ENCODE measurements at places on chromosomes 12 and 14.
A peak's percentile ranks its signal among the peaks of the same experiment; 100 is the strongest.

- no peak for DNase-seq
Observed at GRCh38 chr12:7984900-7985299, 47.6 kb upstream of the FOXJ2 start.

GRCh38 chr14:101132051-101132571, 228.6 kb upstream of the RTL1 start:
- DNase-seq, result no peak

GRCh38 chr14:102439556-102439955, 70.0 kb downstream of the ANKRD9 start:
- DNase-seq, result no peak

DNA sequence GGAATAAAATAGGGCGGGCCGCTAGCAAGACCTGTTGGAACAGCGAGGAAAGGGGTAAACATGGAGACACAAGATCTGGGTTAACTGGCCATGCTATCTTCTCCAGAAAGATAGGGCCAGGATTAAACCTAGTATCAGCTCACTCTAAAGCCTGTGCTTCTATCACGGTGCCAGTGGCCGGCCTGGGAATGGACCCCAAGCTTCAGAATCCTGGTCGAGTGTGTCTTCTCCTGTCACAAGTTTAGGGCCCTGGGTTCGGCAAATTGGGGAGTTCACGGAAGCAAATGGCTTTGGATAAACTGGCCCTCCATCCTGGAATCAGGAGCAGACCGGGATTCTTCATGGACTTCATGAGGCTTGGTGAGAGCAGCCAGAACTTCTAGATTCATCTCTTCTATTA, 82.2 kb downstream of the LGMN start:
- DNase-seq, result no peak

DNA sequence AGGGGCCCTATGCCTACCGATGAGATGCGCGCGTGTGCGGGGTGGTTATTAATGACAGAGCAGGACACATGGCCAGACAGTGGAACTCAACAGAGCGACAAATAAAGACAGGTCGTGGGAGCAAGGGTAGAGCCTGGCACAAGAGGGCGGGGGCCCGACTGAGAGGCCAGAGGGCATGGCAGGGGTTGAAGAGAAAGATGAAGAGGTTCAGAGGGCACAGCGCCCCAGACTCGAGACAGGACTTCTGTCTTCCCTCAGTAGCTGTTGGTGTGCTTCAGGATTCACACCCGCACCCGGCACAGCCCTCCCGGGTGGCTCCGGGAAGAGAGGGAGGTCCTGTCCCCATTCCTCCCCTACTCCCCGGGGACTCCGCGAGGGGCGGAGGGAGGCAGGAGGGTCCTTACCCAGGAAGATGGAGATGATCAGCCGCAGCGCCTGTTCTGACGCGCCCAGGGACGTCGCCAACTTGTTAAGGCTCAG, 366 bp downstream of the LPCAT3 start:
- DNase-seq, result peak; percentile 4

DNA sequence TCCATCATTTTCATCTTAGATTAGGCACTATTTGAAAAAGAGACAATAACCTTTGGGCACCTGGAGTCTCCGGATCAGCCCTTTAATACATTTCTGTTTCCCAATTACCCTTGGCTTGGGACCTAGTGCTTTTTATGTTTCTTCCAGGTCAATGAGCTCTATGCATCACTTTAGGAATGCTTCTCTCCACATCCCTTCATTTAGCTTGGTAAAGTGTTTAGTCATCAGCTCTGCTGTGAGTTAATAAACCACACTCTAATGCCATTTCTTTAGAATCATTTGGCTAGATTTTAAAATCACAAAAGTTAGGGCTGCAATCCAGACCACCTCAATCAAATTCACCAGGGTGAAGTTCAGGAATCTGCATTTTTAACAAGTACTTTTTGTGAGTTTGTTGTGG, 41.7 kb downstream of the RASSF9 start:
- no peak for DNase-seq

DNA sequence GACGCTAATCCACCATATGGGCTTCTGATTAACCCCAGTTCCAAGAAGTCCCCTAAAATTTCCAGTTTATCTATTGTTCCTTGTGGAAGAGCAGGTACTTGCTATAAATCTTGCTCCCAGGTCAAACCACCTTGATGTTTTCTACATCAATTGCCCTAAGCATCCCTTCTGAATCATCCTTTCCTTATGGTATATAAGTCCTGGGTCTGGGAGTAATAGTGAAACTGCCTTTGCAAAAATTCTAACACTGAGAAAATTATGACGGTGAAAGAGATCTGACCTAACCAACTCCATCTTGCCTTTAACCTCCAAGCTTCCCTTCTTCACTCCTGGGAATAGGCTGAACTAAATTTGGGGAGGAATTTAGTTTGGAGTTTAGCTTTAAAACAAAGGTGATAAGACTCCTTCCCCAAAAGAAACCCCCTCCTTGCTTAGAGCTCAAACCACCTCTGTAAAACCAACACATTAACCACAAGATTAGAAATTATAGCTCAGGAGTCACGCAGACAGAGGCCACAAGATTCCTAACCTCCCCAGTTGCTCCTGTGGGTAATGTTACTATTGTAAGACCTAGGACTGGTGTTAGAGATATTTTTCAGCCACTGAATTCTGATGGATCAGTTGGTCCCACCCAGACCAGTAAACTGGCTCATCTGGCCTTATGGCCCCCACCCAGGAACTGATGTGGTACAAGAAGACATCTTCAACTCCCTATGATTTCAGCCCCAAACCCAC, 33.8 kb upstream of the DTX1 start:
- DNase-seq, result no peak

GRCh38 chr14:77071938-77072388, 26.1 kb upstream of the CIPC start:
- DNase-seq, result no peak

DNA sequence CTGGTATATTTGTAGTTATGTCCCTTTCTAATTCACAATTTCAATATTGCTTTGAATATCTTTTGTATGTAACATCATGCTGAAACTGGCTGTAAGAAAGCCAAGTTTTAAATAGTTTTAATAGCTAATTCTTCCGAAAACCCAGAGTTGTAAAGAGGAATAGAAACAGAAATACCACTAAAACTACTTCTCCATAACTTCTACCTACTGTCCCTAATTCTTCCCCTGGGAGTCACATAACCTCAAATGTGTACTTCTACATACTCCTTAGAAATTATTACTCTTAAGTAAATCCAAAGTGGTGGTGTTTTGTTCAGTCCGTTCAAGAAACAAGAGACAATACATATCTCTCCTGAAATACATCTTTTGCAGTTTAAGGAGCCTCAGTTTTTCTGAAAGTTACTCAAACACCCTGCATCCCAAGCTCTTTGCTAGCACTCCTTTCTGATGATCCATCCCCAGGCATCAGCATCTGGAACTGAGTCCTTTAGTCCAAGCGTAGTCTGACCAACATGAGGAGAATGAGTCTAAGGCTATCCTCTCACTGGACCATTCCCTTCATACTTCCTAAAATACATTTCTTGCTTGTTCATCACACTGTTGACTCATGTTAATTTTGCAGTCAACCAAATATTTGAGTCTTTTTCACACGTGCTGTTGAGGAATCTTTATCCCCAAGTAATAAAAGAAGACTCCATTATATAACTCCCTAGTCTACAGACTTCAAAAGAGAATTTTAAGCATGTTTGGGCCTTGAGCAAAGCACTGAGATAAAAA, 214.3 kb upstream of the NUDT4 start:
- DNase-seq, result no peak

- DNase-seq, result no peak
Observed at GRCh38 chr14:95185767-95186392, 28.6 kb upstream of the DICER1 start.

Data from stimulated activated CD4-positive, alpha-beta T cell treated with anti-CD3 and anti-CD28 coated beads, TNF-alpha, amount 100 ng/mL, for 1 hour (primary cell).